ENCODE measurements at places on chromosomes 7 and 10.

DNA sequence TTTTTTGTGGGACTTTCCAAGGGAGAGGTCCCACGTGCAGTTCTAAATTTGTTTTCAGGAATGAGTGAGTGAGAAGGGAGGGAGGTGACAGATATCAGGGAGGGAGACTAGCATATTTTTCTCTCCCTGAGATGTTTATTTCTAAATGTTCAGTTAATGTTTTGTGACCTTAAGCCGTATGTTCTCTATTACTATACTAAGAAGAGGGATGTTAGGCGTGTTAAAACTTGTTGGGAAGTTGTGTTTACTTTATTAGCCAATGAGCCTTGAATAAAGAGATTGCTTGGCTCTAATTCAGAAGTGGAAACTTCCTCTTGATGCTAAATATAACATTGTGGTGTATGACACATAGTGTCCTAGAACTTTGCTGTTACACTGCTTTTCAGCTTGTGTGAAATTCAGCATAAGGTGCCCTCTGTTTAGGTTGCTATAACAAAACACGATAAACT lies 37.3 kb downstream of the DNAH11 start:
- DNase-seq: no peak

DNA sequence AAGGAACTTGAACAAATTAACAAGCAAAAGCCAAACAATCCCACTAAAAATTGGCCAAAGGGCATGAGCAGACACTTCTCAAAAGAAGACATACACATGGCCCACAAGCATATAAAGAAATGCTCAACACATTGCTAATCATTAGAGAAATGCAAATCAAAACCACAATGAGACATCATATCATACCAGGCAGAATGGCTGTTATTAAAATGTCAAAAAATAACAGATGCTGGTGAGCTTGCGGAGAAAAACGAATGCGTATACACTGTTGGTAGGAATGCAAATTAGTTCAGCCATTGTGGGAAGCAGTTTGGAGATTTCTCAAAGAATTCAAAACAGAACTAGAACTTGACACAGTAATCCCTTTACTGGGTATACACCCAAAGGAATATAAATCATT lies 311.7 kb upstream of the HPS1 start:
- DNase-seq: no peak

DNA sequence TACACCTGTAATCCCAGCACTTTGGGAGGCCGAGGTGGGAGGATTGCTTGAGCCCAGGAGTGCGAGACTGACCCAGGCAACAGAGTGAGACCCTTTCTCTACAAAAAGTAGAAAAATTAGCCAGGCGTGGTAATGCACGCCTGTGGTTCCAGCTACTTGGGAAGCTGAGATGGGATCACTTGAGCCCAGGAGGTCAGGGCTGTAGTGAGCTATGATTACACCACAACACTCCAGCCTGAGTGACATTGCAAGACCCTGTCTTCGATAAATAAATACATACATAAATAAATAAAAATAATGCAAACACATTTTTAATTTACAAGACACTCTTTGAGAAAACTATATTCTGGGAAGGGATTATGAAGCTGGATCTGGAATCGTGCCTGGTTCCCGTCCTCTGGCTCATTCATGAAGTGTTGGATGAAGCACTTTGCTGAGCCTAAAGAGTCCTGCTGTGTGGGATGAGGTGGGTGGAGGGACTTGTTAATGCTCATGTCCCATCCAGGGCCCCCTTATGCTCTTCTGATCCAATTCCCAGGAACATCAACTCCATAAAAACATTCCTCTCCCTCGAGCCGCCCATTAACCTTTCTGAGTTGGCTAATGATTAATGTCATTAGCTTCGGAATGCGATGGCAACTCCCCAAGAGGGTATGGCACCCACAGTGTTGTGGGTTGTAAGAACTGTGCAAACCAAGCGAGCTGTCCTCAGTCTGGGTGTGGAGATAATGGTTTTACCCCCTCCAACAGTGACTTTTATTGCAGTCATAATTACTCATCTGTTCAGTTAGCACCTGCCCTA lies 236.3 kb downstream of the BAMBI start:
- no peak for DNase-seq

GRCh38 chr7:49102411-49102810 lies 178.1 kb downstream of the CDC14C start:
- no peak for DNase-seq

GRCh38 chr10:102994531-102995295 lies 76.6 kb downstream of the CNNM2 start:
- no peak for DNase-seq

DNA sequence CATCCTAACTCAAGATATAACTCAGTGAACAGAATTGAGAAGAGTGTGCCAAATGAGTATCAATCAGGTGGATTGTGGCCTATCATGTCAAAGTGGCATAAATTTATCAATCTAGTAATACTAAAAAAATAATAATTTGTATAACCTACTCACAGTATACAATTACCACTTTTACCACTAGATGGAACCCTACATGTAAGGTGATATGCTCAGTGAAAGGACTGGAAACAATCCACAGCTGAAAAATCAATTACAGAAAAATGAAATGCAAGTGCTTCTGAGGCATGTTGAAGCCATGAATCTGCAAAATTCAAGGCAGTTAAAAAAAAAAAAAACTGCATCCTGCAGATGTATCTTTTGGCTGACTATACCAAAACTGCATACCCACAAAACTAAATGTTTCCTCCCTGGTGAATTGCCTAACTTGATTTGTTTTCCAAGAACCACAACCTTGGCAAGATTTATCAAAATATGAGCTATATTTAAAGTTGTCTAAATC lies 13.9 kb downstream of the ARHGAP19 start:
- no peak for DNase-seq

- DNase-seq: no peak
These were observed 6.4 kb downstream of the ZSCAN25 start for GRCh38 chr7:99623091-99623693.

Data from hippocampal formation (tissue), 2 donors.